ENCODE measurements at places on chromosomes 4 and X.

DNA sequence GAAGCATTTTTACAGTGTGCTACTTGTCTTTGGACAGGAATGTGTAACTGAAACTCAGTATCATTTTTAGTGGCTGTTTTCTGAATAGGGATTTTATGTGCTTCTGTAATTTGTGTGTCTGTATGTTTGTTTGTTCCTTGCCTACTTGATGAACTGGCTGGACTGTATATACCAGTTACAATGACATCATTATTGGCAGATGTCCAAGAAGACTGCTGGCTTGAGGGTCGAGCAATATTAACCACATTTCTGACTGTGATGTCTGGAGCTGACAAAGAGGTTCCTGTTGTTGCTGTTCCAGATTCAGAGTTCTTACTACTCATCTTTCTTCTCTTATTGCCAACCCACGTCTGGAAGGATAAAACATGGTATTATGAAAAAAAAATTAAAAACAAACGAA lies 33.0 kb downstream of the HDX start:
- peak; percentile 11 for DNase-seq
- no peaks in the 10 kb centered on the region for H3K4me1 ChIP-seq
- H3K4me3 ChIP-seq: no peak overlapping the region
- no peaks in the 10 kb centered on the region for H3K36me3 ChIP-seq

DNA sequence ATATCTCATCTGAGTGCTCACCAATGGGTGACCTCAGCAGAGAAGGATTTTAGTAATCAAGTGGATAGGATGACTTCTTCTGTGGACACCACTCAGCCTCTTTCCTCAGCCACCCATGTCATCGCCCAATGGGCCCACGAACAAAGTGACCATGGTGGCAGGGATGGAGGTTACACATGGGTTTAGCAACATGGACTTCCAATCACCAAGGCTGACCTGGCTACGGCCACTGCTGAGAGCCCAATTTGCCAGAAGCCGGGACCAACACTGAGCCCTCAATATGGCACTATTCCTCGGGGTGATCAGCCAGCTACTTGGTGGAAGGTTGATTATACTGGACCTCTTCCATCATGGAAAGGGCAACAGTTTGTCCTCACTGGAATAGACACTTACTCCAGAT lies 97.4 kb downstream of the LCORL start:
- no peaks in the 10 kb centered on the region for H3K4me1 ChIP-seq
- no peak overlapping the region for H3K27ac ChIP-seq
- H3K4me3 ChIP-seq: no peak overlapping the region
- peaks cover 5% of the 10 kb centered on the region for H3K36me3 ChIP-seq
- no peak for DNase-seq
- no peaks in the 10 kb centered on the region for H3K27me3 ChIP-seq

- peak; percentile 71 for DNase-seq
- H3K27me3 ChIP-seq: no peaks in the 10 kb centered on the region
- peaks cover 16% of the 10 kb centered on the region for H3K36me3 ChIP-seq
- no peak overlapping the region for H3K27ac ChIP-seq
Measured at GRCh38 chr4:155787113-155787710, 28.4 kb downstream of the GUCY1B1 start.

DNA sequence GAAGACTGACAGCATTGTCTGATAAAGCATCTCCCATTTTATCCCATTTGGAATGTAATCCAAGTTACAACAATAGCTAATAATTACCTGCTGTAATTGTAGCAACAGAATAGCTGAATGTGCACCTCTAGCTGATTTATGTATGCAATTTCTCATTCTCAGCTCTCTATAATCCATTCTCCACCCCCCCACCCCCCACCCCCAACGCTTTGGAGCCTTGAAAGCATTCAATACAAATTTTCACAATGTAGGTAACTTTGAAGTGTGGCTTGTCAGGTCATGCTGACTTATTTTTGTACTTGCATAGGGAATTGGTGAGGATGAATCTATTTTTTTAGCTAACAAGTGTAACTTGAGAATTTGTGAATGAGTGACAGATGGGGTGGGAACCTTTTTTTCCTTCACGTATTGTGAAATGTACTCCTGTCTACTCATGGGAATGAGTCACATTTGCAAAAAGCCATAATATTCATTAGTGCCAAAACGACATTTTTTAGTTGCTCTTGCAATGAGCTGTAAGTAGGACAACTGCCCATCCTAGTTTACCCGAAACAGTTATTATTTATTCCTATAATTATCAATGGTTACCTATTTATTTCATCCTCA lies 159.3 kb downstream of the PALLD start:
- no peak overlapping the region for H3K4me3 ChIP-seq
- no peaks in the 10 kb centered on the region for H3K4me1 ChIP-seq

GRCh38 chr4:108725457-108725856 lies 37.4 kb downstream of the ETNPPL start:
- no peaks in the 10 kb centered on the region for H3K36me3 ChIP-seq
- no peak for DNase-seq
- H3K4me3 ChIP-seq: no peak overlapping the region
- H3K27ac ChIP-seq: no peak overlapping the region

DNA sequence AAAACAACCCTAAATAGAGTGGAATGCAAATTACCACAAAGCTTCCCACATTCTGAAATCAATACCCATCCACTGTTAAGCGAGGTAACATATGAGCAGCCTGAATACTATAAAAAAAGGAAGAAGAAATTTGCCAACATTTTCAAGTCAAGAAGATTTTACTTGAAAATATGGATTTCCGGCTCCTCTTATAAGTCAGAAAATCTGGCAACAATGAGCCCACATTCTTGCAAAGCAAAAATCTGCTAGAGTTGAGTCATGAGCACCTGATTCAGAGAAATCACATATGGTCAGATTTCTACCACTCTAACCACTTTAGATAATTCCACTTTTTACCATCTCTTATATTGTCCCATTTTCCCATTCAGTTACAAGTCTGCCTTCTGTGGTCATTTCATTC lies 395.7 kb downstream of the DTHD1 start:
- H3K4me1 ChIP-seq: peaks cover 4% of the 10 kb centered on the region
- H3K27ac ChIP-seq: no peak overlapping the region
- no peak overlapping the region for H3K4me3 ChIP-seq
- no peaks in the 10 kb centered on the region for H3K27me3 ChIP-seq
- no peak for DNase-seq

DNA sequence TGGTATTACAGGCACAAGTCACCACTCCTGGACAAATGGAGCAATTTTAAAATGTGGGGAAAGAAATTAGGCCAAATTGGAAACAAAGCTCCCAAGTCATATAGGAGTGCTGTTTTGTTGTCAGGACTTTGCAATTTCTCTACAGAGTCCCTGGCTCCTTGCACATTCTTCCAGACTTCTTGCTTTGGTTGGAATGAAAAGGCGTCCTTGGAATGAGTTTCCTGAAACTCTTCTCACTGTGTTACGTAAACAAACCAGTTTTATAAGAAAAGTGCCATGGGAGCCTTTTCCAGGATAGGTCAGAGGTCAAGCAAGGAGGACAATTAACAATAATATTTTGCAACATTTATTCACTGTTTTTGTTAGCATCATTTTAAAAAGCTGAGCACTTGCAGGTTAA lies 32.4 kb upstream of the KIT start:
- DNase-seq: peak; percentile 11
- no peaks in the 10 kb centered on the region for H3K4me1 ChIP-seq
- H3K4me3 ChIP-seq: no peak overlapping the region
- no peaks in the 10 kb centered on the region for H3K27me3 ChIP-seq
